Fibroblast of skin of back (primary cell): ENCODE measurements at places on chromosomes 6 and 20.

DNA sequence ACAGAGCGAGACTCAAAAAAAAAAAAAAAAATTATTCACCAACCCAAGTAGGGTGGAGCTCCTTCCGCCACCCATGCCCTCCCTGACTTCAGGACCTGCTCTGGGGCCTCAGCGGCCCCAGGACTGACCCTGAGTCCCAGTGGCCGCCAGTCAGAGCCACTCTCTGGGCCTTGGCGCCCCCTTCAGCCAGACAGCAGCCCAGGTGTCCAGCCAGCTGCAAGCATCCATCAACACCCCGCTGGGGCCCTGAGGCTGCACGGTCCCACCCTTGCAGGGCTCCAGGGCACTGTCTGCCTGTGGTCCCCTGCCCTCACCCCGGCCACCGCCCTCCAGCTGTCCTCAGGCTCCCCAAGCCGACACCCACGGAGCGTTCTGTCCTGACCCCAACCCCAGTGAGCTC, 11.4 kb upstream of the KCNQ2 start:
- no peak for DNase-seq

GRCh38 chr6:1479601-1480221, 90.3 kb downstream of the FOXF2 start:
- no peak for DNase-seq

DNA sequence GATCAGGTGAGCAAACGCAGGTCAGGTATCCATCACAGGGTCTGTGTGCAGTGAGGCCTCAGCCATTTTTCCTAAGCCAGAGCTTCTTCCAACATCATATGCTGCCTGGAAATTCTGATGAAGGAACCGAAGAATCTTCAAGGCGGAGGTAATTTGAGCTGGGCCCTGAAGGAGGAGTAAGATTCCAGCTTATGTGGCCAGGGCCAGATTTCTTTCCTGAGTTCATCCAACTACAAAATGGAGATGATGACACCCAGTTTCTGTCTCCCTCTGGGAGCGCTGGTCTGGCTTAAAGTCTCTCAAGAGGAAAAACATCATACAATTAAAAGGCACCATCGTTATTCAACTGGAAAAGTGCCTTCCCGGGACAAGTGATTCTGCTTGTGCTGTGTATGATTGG, 6.9 kb upstream of the MANBAL start:
- peak; percentile 69 for DNase-seq

GRCh38 chr20:45892049-45892825, 1.1 kb downstream of the CTSA start:
- peak; percentile 40 for DNase-seq

GRCh38 chr6:4781426-4781825, 5.2 kb downstream of the CDYL start:
- no peak for DNase-seq
